Activated T-cell treated with anti-CD3 and anti-CD28 coated beads, Interleukin-2, amount 50 U/mL, for 4 hours (primary cell): ENCODE measurements at places on chromosomes 5 and 9.

DNA sequence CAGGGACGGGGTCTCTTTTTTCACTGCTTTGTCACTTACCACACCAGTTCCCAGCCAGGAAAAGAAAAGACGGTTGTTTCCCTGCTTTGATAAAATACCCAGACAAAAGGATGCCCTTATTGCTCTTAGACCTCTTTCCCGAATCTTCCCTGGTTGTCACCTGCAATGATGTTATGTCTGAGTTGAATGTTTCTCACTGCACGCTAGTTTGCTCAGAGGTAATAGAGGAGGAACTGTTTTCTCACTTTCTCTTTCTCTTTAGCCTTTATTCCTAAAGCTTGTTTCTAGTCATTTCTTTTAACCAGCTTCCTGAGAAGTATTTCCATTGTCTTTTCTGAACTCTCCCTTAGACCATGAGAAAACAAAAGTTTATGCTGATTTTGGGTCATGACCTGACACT, 32.9 kb downstream of the ACER2 start:
- DNase-seq, result no peak

- DNase-seq, result no peak
These were observed 6.5 kb downstream of the ABO start for GRCh38 chr9:133268335-133269056.

GRCh38 chr5:38953426-38954012, 107.7 kb downstream of the OSMR start:
- no peak for DNase-seq

- no peak for DNase-seq
These were observed 8.3 kb upstream of the YTHDC2 start for GRCh38 chr5:113505181-113505580.

GRCh38 chr5:110738503-110738811, 350 bp upstream of the SLC25A46 start:
- no peak for DNase-seq

DNA sequence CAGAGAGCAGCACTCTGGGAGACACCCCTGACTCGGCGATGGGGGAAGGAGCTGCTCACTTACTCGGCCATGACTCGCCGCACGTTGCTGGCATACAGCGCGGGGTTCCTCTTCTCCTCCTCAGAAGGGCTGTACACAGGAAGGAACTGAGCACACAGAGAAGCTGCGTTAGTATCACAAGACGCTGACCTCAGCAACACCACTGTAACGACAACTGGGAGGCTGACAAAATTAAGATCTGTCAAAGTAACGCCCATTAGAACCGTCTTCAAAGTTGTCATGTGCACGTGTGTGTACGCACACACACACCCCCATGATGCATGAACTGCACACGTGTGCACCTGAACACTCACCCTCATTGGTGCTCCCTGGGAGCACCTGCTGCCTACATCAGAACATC, 32.1 kb upstream of the SLC6A3 start:
- no peak for DNase-seq

DNA sequence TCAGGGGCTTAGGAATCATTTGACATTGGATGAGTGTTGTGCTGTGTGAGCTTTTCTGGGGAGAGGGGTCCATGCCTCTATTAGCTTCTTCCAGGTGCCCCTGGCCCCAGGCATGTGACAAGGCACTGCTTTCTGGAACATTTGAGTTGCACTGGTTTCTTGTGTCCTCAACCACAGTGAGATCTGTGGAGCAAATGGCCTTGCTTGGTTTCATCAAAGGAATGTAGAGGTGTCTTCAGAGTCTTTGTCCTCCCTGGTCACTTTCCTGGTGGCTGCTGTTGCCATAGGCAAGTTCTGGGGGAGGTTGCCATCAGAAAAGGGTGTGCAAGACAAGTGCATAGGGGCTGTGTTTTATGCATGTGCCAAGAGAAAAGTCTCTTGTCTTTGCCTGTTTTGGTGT, 157.5 kb downstream of the MACROH2A1 start:
- no peak for DNase-seq

- DNase-seq, result no peak
These were observed 101.5 kb downstream of the PLCXD3 start for GRCh38 chr5:41408676-41409443.

- DNase-seq, result no peak
These were observed 270.7 kb downstream of the TMEM167A start for GRCh38 chr5:82806513-82806912.

GRCh38 chr5:66860199-66860975, 264.2 kb downstream of the MAST4 start:
- DNase-seq, result no peak

GRCh38 chr5:150266871-150267291, 22.7 kb downstream of the CAMK2A start:
- DNase-seq, result no peak

GRCh38 chr9:32722704-32723103, 60.6 kb upstream of the TMEM215 start:
- no peak for DNase-seq

DNA sequence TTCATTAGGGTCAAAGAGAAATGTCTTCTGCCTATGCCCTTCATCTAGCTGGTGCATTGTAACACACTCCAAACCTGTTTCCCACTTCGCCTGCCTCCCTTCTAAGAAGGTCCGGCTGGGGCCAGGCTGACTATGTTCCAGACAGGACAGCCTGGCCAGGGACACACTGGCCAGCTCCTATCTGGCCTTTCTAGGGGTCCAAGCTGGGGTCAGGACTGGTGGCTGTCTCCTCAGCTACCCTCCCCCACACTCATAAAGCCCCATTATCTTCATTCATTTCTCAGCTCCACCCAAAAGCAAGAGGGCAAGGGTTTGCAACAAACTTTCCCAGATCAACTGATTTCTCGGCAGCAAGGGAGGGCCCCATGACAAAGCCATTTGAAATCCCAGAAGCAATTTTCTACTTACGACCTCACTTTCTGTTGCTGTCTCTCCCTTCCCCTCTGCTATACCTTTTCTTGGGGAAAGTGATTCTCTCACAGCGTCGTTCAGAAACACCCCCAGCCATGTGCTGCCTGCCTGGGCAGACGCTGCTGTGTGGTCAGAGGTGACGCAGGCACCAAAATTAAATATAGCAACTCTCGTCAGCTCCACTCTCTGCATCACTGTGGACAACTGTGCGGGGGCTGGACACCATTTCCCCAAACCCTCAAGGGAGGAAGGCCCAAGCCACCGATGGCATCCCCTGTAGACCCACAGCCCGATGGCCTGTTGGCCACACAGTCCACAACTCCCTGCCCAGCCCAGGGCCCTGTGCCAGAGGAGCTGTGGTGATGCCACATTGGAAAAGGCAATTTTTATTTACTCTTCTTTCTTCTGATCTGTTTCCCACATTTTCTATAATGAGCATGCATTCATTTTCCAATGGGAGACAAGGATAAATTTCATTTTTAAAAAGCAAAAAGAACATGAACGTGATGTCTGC, 6.1 kb downstream of the IL13 start:
- DNase-seq, result no peak

- DNase-seq, result no peak
These were observed 289.1 kb upstream of the ITGA1 start for GRCh38 chr5:52498607-52499006.

DNA sequence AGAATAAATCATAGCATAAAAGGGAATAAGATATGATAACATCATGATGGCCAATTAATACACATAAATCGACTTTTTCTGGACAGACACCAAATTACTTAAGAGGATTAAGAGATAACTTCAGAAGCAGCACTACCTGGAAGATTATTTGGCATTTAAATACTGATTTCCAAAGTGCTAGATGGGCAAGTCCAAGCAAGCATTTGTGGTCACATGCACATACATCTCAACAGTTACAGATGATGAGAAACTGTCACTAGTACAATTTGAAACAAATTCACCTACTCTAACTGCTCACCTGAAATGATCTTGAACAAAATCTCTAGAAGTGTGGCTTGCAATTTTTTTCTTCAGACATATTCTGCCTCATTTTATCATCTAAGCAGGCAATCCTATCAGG, 26.8 kb upstream of the RASGEF1C start:
- no peak for DNase-seq

DNA sequence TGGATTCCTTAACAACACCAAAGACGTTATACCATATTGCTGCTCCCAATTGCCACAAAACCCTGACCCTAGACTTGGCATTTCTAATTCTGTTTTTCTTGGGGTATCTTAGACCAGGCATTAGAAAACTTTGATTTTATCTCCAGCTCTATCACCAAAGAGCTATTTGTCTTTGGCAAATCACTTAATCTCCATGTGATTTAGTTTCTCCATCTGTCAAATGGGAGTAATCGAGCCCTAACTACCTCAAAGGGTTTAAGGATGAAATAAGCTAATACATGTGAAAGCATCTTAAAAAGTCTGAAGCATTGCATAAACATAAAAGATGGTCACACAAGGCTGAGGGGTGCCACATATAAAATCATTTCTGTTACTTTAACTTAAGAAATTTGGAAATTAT, 60.6 kb downstream of the FYB1 start:
- no peak for DNase-seq

GRCh38 chr9:124392254-124392870, 22.9 kb downstream of the PSMB7 start:
- DNase-seq, result no peak

GRCh38 chr9:34123682-34124081, 2.8 kb downstream of the DCAF12 start:
- no peak for DNase-seq

GRCh38 chr5:15834596-15835245, 334.7 kb downstream of the FBXL7 start:
- no peak for DNase-seq

DNA sequence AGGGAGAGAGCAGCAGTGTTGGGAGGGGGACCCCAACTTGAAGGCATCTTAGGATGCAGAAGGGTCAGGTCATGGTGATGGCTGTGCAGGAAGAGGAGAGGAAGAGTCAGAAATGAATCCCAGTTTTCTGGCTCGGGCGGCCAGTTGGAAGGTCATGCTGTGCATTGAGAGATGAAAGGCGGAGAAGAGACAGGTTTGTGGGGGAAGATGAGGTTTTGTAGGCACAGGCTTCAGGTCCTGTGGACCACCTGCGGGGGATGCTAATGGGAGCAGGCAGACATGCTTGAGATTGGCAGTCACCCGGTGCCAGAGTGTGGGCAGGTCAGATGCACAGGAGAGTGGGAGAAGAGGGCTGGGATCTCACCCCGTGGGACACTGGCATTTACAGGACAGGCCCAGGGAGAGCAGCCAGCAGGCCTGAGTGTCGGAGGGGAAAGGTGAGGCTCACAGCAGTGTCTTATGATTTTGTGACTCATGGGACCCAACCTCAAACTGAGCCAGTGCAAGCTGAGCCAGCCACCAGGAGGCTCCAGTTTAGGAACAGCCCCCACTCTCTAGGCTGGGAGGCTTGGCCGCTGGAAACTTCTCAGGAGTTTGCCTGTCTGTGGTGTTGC, 17.5 kb downstream of the STXBP1 start:
- no peak for DNase-seq

DNA sequence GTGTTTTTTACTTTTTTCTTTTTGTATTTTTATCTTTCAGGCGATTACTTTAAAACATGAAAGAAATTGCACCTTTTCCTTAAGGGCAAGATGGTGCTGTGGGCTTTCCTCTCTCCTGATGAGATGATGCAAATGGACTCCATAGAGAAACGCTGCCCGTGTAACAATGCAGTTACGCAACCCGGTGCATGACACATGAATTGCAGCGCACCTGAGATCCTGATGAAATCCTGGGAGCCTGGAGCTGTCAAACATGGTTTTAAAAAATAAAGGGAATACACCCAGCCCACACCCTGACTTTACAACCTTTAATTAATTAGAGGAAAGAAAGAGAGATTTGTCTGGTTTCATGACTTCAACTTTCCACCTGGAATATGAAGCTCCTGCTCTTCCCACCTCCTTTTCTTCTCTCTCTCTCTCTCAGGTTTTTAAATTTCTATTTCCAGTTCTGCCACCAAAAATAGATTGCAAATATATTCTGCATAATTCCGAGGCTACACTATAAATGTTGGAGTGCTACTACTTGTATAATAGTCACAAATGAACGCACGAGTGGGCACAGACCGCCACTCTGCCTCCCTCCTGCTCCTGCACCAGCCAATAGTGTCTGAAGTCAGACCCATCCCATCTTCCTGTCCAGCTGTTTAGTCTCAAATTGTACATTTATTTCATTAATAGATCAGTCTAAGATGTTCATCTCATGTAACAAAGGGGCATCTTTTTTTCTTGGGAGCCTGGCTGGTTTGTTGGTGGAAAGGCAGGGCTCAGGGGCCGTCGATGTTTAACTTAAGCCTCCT, 179.1 kb downstream of the AUH start:
- DNase-seq, result no peak

DNA sequence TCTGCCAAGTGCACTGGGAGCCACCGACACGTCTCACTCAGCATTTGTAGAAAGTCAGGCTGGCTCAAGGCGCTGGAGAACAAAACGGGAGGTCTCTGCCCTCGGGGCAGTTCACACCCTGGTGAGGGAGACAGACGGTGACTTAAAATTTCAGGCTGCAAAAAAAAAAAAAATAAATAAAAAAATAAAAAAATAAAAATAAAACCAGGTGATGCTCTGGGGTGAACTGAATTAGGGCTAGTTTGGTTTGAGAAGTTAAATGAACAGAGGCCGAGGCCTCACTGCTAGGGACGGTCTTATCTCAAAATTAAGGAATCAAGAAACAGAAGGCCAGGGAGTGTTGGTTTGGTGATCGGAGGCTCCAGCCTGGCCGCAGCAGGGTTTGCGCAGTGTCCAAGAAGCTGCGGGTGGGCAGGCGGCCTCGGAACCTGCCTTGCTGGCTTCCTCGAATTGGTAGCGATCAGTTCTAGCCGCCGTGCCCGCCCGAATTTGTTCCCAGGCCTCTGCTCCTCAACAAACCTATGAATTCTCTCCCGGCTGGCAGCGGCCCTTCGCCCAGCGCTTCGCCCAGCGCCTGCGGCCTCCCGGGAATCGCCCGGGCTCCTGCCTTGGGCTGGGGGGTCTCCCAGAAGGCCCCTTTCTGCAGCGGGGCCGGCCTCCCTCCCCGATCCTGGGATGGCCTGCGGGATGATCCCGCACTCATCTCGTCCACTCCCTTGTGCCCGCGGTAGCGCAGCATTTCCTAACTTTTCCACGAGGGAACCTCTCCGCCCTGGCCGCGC, 1.5 kb downstream of the NKX2-5 start:
- no peak for DNase-seq

DNA sequence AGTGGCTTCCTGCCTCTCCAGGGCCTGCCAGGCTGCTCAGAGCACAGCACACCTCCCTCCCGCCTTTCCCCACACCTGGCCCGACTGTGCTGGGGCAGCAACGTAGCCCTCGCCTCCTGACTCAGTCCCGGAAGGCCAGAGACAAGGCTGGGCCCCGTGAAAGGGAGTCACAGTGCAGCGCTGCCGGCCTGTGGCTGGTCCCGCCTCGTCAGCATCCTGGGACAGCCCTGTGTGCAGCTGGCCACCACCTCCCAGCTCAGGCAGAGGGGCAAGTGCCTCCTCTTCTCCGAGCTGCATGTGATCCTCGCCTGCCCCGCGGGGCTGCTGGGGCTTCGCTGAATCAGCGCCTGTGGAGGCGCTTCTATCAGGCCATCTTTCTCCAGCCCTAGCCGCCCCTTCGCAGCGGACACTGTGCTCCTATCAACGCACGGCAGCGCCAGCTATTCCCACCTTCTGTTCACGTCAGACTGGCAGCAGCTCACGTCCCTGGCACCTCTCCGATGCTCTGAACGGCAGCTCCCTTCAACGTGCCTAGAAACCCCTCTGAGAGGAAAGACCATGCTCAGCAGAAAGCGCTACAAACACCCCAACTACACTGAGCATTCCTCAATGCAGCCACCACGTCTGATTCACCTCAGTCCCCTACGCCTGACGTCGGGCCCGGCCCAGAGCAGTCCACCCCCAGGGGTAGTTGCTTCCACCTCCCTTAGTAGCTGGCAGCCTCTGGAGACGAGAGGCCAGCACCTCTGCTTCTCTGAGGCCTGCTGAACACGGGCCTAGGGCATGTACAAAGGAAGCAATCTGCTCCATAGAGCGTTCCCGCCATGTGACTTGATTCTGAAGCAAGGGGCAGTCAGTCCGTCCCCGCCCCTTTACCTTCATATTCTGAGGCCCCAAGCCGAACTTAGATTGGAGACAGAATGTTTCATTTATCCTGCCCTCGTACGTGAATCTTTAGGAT, 78.8 kb downstream of the GPR21 start:
- no peak for DNase-seq
